ENCODE measurements at places on chromosomes 6 and 20. TPM values are rescaled to one million over a fixed set of nuclear protein-coding genes. Genes with fewer than 3 reads are reported as not detected.

Gene CLPSL1
- total RNA-seq: not detected

Gene MYB
- 0.36 TPM for total RNA-seq

Gene DEFB124
- total RNA-seq: not detected

DNA sequence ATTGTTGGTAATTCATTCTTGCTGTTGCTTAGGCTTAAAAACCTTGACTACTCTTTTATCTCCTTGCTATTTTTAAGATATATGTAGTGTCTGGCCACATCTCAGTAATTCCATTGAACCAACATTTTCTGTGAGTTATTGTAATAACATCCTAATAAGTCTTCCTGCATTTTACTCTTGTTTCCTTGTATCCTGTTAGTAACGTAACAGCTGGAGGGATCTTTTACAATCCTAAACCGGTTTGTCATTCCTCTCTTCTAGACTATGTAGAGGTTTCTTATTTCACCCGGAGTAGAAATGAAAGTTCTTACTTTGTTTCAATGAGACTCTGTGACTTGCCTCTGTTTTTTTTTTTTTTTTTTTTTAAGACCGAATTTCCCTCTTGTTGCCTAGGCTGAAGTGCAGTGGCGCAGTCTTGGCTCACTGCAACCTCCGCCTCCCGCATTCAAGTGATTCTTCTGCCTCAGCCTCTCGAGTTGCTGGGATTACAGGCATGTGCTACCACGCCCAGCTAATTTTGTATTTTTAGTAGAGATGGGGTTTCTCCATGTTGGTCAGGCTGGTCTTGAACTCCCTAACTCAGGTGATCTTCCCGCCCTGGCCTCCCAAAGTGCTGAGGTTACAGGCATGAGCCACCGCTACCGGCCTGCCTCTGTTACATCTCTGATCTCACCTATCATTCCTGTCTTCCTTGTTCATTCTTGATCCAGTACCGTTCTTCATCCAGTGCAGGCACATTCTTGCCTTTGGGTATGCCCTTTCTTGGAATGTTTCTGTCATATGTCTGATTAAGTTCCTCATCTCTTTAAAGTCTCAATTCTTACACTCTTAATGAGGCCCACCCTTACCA lies 44.7 kb downstream of the NCOA3 start:
- peak; percentile 79 for DNase-seq

DNA sequence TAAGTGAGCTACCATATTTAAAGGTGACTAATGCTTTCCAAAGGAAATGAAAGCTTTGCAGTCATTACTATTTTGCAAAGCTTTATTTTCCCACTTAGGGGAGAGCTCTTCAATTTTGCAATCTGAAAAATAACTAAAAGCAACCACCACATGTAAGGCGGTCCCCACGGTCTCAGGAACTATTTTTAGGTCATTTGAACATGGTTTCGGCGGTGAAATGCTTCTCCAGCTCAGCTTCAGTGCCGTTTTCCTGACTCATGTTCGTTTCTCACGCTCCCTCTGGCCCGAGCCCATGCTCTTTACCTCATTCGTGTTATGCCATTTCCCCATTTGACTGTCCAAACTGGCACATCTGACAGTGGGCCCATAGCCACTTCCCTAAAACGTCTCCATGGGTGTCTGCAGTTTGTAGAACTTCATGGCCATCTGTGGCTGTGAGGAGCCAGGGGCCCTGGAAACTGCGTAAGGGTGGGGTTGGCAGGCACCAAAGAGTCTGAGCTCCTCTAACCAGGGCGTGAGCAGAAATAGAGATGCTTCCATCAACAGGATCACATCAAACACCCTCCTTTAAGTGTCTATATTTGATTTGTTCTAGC lies 46.5 kb downstream of the ADTRP start:
- peak; percentile 95 for DNase-seq

GRCh38 chr20:8601542-8601912 lies 467.4 kb upstream of the PLCB4 start:
- no peak for DNase-seq
